ENCODE measurements at places on chromosomes 4 and X.
A peak's percentile ranks its signal among the peaks of the same experiment; 100 is the strongest.

DNA sequence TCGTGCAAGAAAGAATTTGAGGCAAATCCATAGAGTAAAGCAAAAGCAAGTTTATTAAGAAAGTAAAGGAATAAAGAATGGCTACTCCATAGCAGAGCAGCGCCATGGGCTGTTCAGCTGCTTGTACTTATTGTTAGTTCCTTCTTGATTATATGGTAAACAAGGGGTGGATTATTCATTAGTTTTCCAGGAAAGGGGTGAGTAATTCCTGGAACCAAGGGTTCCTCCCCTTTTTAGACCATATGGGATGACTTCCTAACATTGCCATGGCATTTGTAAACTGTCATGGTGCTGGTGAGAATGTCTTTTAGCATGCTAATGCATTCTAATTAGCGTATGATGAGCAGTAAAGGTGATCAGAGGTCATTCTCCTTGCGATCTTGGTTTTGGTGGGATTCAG lies 23.5 kb upstream of the CEP135 start:
- H3K27ac ChIP-seq, result no peak overlapping the region
- H3K27me3 ChIP-seq, result no peaks in the 10 kb centered on the region
- H3K36me3 ChIP-seq, result no peaks in the 10 kb centered on the region
- no peaks in the 10 kb centered on the region for H3K4me1 ChIP-seq

GRCh38 chr4:41307638-41308037 lies 50.9 kb downstream of the UCHL1 start:
- H3K36me3 ChIP-seq, result no peaks in the 10 kb centered on the region
- H3K27ac ChIP-seq, result no peak overlapping the region

- no peaks in the 10 kb centered on the region for H3K4me1 ChIP-seq
- no peak for DNase-seq
- no peak overlapping the region for H3K4me3 ChIP-seq
- H3K36me3 ChIP-seq, result no peaks in the 10 kb centered on the region
- H3K27ac ChIP-seq, result no peak overlapping the region
- H3K27me3 ChIP-seq, result no peaks in the 10 kb centered on the region
These were observed 244.7 kb downstream of the PACRGL start for GRCh38 chr4:20944961-20945360.

DNA sequence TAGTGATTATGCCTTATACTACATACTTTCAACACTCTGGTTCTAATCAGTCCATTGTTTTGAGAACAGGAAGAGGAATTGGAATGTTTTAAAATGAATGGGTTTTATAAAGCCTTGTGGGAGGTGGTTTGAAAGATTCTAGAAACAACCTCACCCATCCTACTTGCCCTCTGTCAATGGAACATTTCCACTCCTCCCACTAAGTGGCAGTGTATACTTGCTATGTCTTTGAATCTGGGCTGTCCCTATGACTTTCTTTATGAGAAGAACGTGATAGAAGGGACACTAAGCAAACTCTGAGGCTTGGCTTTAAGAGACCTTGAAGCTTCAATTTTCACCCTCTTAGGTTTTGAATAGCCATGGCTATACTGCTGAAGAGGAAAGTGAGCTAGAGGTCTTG lies 611.2 kb downstream of the PPP4R3C start:
- no peaks in the 10 kb centered on the region for H3K4me1 ChIP-seq
- no peak for DNase-seq
- no peak overlapping the region for H3K27ac ChIP-seq
- no peaks in the 10 kb centered on the region for H3K27me3 ChIP-seq
- no peaks in the 10 kb centered on the region for H3K36me3 ChIP-seq

DNA sequence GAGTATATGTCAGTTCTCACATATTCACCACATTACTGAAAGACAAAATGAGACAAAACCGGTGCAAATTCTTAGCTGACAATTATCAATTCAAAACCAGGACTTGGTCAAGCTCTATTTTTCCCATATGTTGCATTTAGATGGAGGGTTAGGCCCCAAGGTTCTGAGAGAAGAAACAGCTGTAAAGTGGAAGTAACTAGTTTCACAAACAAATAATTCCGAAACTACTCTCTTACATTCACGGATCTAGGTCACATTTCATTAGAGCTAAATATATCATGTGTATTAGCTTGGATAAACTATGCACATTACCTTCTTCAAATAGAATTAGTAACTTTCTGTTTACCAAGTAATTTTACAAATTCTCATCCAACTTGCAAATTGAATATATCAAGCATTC lies 3.7 kb upstream of the GABRA2 start:
- H3K4me1 ChIP-seq, result no peaks in the 10 kb centered on the region
- no peaks in the 10 kb centered on the region for H3K36me3 ChIP-seq
- H3K27me3 ChIP-seq, result peaks cover 71% of the 10 kb centered on the region
- no peak for DNase-seq
- no peak overlapping the region for H3K27ac ChIP-seq

- no peaks in the 10 kb centered on the region for H3K4me1 ChIP-seq
- no peak overlapping the region for H3K4me3 ChIP-seq
- DNase-seq, result no peak
- no peak overlapping the region for H3K27ac ChIP-seq
- H3K36me3 ChIP-seq, result no peaks in the 10 kb centered on the region
- H3K27me3 ChIP-seq, result no peaks in the 10 kb centered on the region
These were observed 62.3 kb downstream of the GPC3 start for GRCh38 chrX:133923113-133923512.

DNA sequence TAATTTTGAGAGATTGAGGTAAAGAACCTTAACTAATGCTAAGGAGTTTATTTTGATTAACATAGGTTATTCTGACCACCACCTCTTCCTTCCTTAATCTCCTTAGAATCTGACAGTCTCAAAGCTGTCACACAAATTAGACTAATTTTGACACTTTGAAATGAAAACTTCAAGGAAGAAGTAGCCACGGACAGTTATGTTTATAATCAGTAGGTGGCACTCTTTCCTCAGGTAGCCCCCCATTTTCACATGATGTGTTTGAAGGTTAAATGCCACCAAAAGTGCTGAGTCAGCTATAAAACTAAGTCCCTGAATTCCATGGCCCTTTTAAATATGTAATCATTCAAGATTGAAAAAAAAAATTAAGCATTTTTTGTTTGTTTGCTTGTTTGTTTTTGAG lies 22.4 kb downstream of the TMEM33 start:
- H3K4me3 ChIP-seq, result no peak overlapping the region
- no peak overlapping the region for H3K27ac ChIP-seq
- H3K27me3 ChIP-seq, result no peaks in the 10 kb centered on the region
- no peak for DNase-seq
- peaks cover 48% of the 10 kb centered on the region for H3K36me3 ChIP-seq

DNA sequence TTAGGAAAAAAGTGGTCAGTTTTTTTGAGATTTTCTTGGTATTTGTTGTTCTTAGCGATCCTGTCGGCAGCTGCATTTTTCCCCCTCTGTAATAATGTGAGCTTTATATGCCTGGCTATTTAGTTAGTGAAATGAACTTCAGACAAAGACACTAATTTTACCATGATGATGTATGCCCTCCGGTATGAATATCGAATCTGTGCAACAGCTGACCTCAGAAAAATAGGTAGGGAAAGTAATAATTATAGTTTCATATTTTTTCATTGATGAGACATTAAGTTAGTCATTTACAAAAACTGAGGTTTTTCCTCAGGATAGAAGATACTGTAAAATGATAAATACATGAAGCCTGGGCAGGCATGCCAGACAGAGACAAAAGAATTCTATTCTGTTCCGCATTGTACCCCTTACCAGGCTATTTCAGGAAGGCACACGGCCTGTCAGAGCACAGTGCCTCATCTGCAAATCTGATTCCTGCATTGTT lies 155.8 kb downstream of the SHROOM3 start:
- H3K4me1 ChIP-seq, result peaks cover 7% of the 10 kb centered on the region
- H3K4me3 ChIP-seq, result no peak overlapping the region
- H3K27ac ChIP-seq, result peak overlapping the region; percentile 23

GRCh38 chr4:155530290-155530689 lies 136.4 kb upstream of the GUCY1A1 start:
- H3K27ac ChIP-seq, result no peak overlapping the region
- no peak overlapping the region for H3K4me3 ChIP-seq
- H3K36me3 ChIP-seq, result no peaks in the 10 kb centered on the region
- DNase-seq, result no peak
- H3K4me1 ChIP-seq, result no peaks in the 10 kb centered on the region

DNA sequence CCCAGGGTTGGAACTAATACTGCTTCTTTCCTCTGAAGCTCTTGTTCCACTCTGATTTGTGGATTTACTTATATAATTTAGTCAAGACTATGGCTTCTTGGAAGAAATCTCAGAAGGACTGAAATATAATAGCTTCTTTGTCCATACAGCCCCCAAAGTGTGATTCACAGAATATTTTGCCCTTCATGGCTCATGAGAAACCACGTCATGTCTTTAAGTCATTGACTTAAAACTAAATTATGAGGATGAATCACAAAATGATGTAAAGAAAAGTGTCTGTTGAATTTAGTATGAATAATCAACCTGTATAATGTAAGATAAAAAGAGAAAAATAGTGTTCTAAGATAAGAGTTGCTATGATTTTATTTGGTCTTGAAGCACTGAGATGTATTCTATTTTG lies 43.3 kb upstream of the AGA start:
- peak overlapping the region; percentile 91 for H3K27ac ChIP-seq
- peaks cover 27% of the 10 kb centered on the region for H3K4me1 ChIP-seq
- no peak overlapping the region for H3K4me3 ChIP-seq
- no peaks in the 10 kb centered on the region for H3K27me3 ChIP-seq

GRCh38 chr4:19227701-19228100 lies 1024.0 kb upstream of the SLIT2 start:
- no peak overlapping the region for H3K27ac ChIP-seq
- H3K4me1 ChIP-seq, result peaks cover 6% of the 10 kb centered on the region
- no peak overlapping the region for H3K4me3 ChIP-seq
- DNase-seq, result no peak

GRCh38 chr4:127809173-127809800 lies 27.2 kb downstream of the HSPA4L start:
- no peak for DNase-seq
- no peak overlapping the region for H3K4me3 ChIP-seq
- H3K27me3 ChIP-seq, result no peaks in the 10 kb centered on the region
- no peak overlapping the region for H3K27ac ChIP-seq

GRCh38 chr4:987624-988513 lies 1.0 kb downstream of the IDUA start:
- H3K4me3 ChIP-seq, result peak overlapping the region; percentile 71
- H3K27me3 ChIP-seq, result no peaks in the 10 kb centered on the region
- peak overlapping the region; percentile 57 for H3K27ac ChIP-seq
- H3K36me3 ChIP-seq, result no peaks in the 10 kb centered on the region
- H3K4me1 ChIP-seq, result peaks cover 9% of the 10 kb centered on the region

DNA sequence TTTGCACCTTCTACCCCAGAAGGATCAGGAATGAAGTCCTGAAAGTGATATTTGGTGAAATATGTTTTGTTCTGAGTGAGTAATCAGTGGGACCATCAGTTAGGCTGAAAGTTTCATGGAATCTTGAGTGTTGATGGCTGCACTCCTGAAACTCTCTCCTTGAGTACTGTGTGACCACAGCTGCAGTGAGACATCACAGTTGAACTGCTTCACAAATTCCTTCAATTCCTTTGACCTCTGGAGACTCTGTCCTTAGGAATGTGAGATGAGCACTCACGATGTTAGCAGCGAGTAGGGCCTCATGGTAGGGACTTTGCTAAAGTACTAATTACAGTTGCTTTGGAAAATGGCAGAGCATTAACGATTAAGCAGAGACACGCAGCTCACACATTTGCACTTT lies 142.9 kb upstream of the SLC4A4 start:
- DNase-seq, result no peak
- H3K27ac ChIP-seq, result no peak overlapping the region
- H3K4me1 ChIP-seq, result no peaks in the 10 kb centered on the region
- peaks cover 5% of the 10 kb centered on the region for H3K27me3 ChIP-seq
- no peak overlapping the region for H3K4me3 ChIP-seq

GRCh38 chr4:19005211-19005610 lies 983.7 kb upstream of the LCORL start:
- H3K4me1 ChIP-seq, result no peaks in the 10 kb centered on the region
- no peak for DNase-seq
- H3K27ac ChIP-seq, result no peak overlapping the region

GRCh38 chr4:120062663-120063195 lies 3.9 kb downstream of the MAD2L1 start:
- no peaks in the 10 kb centered on the region for H3K27me3 ChIP-seq
- H3K4me1 ChIP-seq, result peaks cover 17% of the 10 kb centered on the region
- H3K36me3 ChIP-seq, result peaks cover 78% of the 10 kb centered on the region
- DNase-seq, result no peak
- H3K4me3 ChIP-seq, result no peak overlapping the region

GRCh38 chrX:99795495-99795894 lies 614.6 kb downstream of the PCDH19 start:
- no peaks in the 10 kb centered on the region for H3K4me1 ChIP-seq
- no peak overlapping the region for H3K27ac ChIP-seq
- no peaks in the 10 kb centered on the region for H3K36me3 ChIP-seq
- H3K4me3 ChIP-seq, result no peak overlapping the region
- H3K27me3 ChIP-seq, result no peaks in the 10 kb centered on the region
- DNase-seq, result no peak

DNA sequence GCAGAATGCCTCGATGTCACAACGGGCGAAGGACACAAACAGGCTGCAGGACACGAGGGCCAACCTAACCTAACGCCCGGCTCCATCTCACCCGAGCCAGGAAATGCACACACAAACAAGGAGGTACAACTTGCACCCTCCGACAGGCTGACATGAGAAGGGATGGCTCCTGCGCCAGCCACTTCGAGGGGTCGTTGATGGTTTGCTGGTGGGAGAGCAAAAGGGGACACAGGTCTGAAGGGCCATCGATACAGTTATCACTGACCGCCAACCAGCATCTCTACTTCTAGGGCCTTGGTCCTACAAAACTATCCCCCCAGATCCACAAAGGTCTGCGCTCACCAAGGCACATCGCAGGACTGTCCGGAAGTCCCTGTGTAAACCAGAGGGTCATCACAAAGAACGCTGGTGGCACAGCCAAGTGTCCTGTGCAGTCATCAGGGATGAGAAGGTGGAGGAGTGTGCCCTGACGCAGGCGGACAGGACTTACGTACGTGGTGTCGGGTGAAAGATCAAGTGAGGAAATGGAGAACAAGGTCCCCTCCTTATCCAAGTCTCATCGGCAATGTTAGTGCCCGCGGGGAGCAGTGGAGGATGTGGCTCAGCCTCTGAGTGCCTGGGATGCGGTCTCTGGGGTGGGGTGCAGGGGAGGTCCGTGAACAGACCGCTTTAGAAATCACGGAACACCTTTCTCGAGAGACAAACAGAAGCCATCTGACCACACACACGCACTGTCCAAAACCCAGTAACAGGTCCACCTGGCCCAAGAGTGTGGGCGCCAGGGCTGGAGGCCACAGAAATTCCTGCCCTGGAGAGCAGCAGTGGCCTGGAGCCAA lies 7.0 kb downstream of the MXD4 start:
- H3K4me1 ChIP-seq, result peaks cover 11% of the 10 kb centered on the region
- no peaks in the 10 kb centered on the region for H3K27me3 ChIP-seq
- peak; percentile 49 for DNase-seq
- H3K36me3 ChIP-seq, result peaks cover 25% of the 10 kb centered on the region

DNA sequence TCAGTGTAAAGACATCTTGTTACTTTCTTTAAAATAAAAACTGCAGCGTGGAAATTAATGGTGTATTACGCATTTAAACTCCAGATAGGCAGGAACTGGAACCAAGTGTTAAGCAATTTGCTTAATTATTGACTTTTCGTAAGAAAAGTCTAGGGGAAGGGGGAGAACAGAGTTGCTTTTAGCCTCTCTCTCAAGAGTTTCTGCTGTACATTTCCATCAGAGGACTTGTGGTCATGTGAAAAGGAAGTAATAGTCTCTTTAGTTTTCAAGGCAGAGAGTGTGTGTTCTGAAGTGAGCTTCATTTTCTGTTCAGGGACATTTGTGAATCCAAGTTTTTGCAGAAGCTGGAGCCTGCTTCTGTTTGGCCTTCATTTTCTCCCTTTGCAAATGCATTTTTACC lies 127.2 kb downstream of the UBE2K start:
- H3K4me1 ChIP-seq, result peaks cover 8% of the 10 kb centered on the region
- H3K27ac ChIP-seq, result no peak overlapping the region
- no peaks in the 10 kb centered on the region for H3K27me3 ChIP-seq
- H3K36me3 ChIP-seq, result peaks cover 53% of the 10 kb centered on the region

- no peak overlapping the region for H3K27ac ChIP-seq
- no peak overlapping the region for H3K4me3 ChIP-seq
- H3K4me1 ChIP-seq, result no peaks in the 10 kb centered on the region
These were observed 89.8 kb downstream of the PAPSS1 start for GRCh38 chr4:107630185-107630705.
